ELF-1 (cell line): ENCODE measurements at places on chromosomes 13 and 19.
A peak's percentile ranks its signal among the peaks of the same experiment; 100 is the strongest.

GRCh38 chr19:18867199-18867598 is 28.8 kb downstream of the CERS1 start:
- DNase-seq, result no peak

DNA sequence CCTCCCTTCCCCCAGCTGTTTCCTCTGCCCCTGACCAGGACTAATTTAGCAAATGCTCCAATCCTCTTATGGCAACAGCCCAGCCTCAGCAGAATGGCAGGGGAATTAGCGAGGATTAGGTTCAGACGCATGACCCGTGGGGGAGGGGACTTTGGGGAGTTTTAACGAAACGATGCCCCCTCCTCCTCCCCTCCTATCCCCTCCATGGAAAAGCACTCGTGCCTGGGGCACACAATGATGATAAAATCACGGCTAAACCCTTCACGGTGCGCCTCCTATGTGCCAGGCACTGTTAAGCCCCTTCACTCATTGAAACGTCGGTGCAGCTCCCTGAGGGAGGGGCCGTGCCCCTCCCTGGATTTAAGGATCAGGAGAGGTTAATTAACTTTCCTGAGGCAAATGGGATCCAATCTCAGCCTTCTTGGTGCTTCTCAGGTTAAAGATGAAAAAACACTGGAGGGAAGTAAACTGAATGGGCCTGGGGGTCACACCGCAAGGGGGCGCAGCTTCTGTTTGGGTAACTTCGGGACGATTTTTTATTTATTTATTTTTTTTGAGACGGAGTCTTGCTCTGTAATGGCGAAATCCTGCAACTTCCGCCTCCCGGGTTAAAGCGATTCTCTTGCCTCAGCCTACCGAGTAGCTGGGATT is 10.1 kb upstream of the TPRX2 start:
- peak; percentile 91 for DNase-seq

DNA sequence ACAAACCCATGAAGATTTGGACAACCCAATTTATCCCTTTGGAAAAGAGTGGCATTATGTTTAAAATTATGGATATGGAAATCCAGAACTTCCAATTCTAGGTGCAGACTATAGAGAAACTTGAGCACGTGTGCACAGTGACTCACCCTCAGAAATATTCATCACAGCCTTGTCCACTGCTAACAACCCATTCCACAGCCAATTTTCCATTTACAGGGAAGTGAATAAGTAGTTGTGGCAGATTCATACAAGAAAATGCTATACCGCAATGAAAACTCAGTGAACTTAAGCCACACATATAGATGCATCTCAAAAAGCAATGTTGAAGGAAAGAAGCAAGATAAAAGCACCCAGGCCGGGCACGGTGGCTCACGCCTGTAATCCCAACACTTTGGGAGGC is 133.3 kb downstream of the USP12 start:
- DNase-seq, result no peak

DNA sequence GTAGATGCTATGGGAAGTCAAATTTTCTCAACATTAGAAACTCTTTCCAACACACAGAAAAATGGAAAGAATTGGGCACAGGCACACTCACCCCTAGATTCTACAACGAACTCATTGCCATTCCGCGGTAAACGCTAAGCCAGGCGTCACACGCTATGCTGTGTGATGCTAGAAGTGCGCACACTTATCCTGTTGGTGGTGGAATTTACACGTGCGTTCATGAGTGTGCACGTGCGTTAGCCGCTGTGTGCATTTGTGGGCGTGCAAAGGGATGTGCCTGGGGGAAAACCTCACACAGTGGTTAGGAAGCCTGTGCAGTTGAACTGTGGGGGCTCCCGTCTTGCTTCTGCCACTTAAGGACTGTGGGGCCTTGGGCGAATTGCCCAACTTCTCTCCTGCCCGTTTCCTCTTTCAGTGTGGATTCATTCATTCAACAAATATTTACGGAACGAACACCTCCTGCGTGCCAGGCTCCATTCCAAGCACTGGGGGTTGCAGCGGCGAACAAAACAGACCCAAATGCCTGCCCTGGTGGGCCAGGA is 7.7 kb downstream of the NFILZ start:
- DNase-seq, result no peak

- DNase-seq, result no peak
Observed at GRCh38 chr13:98886587-98887230, 91.2 kb downstream of the DOCK9 start.

DNA sequence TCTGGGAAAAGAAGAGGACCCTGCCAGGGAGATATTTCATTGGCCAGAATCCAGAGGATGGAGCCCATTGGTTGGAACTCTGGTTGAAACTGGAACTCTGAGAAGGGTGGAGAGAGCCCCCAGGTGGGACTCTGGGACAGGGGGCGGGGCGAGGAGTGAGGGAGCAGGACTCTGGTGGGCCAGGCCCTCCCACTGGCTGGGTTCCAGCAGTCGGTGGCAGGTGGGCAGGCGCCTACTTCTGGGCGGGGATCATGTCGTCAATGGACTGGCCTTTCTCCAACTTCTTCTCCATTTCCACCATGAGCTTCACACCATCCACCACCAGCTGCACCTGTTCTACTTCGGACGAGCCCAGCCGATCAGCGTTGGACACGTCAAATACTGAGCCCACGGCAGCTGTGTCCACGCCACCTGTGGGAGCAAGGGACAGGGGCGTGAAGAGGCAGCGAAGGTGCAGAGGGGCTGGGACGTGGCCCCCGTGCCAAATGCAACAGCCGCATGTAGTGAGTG is 16.1 kb downstream of the CKM start:
- DNase-seq, result peak; percentile 75

DNA sequence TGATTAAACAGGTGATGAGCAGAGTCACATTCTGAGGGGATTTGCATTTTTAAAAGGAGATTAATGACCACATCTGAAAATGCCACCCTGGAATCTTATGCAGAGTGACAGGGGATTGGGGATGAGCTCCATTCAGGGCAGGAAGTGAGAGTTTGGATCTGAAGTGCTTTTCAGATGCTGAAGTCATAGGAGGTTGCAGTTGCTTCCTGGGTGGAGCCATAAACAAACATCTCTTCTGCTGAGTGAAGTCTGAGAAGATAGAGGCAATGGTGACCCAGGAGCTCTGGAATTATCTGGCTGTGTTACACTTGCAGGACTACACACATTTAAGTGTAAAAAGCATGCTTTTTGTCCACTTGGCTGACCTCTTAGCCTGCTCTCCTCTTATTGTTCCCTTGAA is 51.4 kb upstream of the PSG8 start:
- no peak for DNase-seq

- peak; percentile 85 for DNase-seq
Observed at GRCh38 chr19:44846455-44847143, 502 bp downstream of the NECTIN2 start.

GRCh38 chr19:10332158-10332964 is 968 bp downstream of the RAVER1 start:
- DNase-seq, result no peak

- DNase-seq, result no peak
Observed at GRCh38 chr13:91399189-91400062, 1.0 kb downstream of the GPC5 start.

DNA sequence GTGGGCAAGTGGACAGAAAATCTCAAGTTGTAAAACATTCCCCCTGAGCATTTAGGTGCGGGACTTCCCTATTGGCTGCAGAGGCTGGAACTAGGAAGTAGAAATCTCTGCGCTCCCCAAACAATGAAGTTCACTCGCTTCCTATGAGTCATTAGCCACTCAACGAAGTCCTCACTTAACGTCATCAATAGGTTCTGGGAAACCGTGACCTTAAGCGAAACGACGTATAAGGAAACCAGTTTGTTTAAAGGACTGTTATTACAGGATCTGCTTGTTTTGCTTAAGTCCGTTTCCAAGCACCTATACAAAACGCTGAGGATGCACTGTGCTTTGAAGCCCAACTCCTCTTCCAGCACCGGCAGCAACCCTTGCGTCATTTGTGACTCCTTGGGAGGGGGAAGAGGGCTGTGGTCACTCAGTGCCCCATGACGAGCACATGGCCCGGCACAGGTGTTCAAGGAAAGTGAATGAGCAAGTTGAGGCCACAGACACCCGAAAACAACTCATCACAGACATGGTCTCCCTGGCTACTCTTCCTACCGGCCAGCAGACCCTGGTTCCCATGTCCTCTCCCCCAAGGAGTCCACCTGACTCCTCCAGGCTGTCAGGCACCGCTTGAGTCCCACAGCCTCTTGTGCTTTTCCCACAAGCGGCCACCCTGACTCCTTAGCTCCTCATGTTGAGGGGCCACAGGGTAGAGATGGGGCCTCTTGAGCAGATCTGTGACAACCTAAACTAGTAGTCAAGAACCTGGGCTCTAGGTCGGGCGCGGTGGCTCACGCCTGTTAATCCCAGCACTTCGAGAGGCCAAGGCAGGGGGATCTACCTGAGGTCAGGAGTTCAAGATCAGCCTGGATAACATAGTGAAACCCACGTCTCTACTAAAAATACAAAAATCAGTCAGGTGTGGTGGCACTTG is 4.8 kb downstream of the RPS16 start:
- DNase-seq, result peak; percentile 82

GRCh38 chr19:4578552-4579248 is 19.2 kb upstream of the SEMA6B start:
- DNase-seq, result no peak

GRCh38 chr13:114063545-114064449 is 68.6 kb downstream of the RASA3 start:
- no peak for DNase-seq

- no peak for DNase-seq
Observed at GRCh38 chr13:95185851-95186250, 115.4 kb downstream of the ABCC4 start.

- peak; percentile 5 for DNase-seq
Observed at GRCh38 chr13:74306496-74306895, 172.3 kb upstream of the KLF12 start.

GRCh38 chr13:111210091-111210490 is 95.0 kb downstream of the ARHGEF7 start:
- no peak for DNase-seq

- no peak for DNase-seq
Observed at GRCh38 chr13:98912846-98913245, 65.0 kb downstream of the DOCK9 start.

- DNase-seq, result no peak
Observed at GRCh38 chr13:51626749-51627148, 42.5 kb downstream of the WDFY2 start.

DNA sequence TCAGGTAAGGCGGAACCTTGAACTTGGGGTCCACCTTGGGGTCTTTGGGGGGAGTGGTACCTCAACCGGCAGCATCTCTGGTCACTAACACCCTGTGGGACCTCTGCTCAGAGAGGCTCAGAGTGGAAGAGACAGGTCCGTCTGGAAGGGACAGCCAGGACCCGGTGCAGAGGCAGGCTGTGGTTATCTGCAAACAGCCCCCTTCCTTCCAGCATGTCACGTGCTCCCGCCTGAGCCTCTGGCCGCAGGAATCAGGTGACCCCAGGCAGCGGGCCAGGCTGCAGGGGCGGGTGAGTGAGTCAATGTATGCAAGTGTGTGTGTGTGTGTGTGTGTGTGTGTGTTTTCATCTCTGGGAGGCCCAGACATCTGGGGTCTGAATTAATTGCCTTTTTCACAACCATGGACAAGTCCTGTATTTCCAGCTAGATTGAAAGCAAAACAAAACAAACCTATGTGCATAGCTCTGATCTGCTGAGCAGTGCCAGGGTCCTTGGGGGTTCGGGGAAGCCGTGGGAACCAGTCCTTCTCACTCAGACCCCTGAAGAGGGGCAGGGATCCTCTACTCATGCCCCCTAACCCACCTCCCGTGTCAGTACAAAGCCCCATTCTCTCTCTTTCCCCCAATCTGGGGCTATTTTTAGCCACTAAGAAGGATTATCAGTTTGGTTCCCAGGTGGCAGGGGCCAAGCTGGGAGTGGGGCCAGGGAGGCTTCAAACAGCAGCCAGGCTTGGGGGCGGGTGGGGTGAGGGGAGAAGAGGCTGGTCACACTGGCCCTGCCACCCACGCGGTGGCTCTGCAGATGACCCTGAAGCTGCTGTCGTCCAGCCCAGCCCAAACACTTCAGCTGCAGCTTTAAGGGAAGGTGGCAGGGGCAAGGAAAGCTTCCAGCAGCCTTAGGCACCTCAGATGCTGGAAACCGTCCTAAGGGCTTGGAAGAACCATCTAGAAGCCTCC is 31.4 kb downstream of the CERS4 start:
- peak; percentile 92 for DNase-seq
